ENCODE measurements at places on chromosomes 7 and 10.

GRCh38 chr10:116565534-116565933 lies 19.8 kb downstream of the PNLIP start:
- no peak for DNase-seq

GRCh38 chr7:99099499-99100077 lies 44.3 kb downstream of the SMURF1 start:
- no peak for DNase-seq

- DNase-seq: no peak
Measured at GRCh38 chr10:97259119-97259518, 33.3 kb downstream of the ARHGAP19 start.

- no peak for DNase-seq
Measured at GRCh38 chr7:108079648-108080591, 50.2 kb downstream of the LAMB4 start.

DNA sequence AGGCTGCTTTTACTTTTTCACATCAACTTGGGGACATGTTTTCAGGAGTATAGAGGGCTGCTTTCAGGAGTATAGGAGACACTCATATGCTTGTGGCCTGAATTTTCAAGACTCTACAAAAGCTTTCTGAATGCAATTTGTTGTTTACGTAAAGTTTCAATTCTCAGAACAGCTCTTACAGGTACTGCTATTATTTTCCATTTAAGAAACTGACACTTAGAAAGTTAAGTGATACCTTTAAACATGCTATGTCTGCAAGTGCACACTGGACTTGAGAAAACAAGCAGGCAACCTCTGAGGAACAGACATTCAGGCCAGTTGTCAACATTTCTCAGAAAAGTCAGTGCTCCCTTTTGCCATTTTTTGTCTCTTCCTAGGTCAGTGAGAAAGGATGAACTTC lies 70.0 kb upstream of the PHYHIPL start:
- no peak for DNase-seq

- DNase-seq: no peak
Measured at GRCh38 chr10:60916025-60916424, 28.0 kb downstream of the RHOBTB1 start.

- no peak for DNase-seq
Measured at GRCh38 chr7:81457852-81458522, 311.9 kb downstream of the HGF start.

- peak; percentile 57 for DNase-seq
Measured at GRCh38 chr10:72248468-72249151, 25.1 kb upstream of the DDIT4 start.

- no peak for DNase-seq
Measured at GRCh38 chr10:97136756-97137155, 49.0 kb downstream of the SLIT1 start.

- DNase-seq: no peak
Measured at GRCh38 chr10:49257154-49257553, 41.8 kb upstream of the C10orf71 start.

DNA sequence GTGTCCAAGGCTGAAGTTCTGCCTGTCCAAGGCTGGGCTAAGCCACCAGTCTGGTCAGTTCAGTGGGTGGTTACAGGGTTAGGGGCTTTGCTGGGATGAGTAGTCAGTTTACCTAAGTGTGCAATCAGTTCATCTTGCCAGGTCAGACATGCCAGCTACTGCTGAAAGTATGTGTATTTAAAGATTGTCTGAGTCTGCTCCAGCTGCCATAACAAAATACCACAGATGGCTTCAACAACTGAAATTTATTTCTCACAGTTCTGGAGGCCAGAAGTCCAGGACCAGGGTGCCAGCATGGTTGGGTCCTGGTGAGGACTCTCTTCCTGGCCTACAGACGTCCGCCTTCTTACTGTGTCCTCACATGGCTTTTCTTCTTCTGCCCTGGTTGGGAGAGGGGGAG lies 52.4 kb upstream of the TNS3 start:
- no peak for DNase-seq

GRCh38 chr10:77710081-77710551 lies 72.5 kb upstream of the KCNMA1 start:
- no peak for DNase-seq

DNA sequence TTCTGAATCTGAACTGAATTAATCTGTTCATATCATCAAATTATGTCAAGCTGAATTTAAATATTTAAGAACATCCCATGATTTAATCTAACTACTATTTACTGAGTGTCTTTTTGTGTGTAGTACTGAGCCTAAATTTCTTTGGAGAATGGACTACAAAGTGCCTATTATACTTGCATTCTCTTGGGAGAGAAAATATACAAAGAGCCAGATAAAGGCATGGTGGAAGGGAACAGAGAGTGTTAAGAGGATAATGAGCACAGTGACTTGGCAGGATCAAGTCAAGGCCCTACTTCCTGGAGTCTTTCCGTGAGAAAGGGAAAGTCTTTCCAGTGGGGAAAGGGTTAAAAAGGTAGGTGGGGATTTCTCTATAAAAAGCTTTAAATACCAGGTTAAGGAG lies 15.0 kb downstream of the TNKS2 start:
- no peak for DNase-seq

DNA sequence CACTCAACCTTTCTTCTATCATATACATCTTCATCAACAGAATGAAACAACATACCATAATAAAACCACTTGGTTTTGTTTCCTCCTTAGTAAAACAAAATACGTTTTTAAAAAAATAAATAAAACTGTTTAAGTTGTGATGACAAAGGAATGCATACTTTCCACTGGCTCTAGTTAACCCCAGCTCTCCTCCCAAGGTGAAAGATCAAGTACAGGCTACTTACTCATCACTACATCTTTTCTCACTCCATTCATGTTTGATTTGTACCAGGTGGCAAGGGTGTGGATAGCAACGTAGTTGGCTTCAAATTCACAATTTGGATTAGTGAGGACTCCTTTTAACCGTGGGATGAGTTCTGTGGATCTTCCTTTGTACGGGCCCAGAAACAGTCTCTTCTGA lies 14.7 kb downstream of the OGA start:
- no peak for DNase-seq

GRCh38 chr7:80722616-80723195 lies 84.3 kb downstream of the CD36 start:
- no peak for DNase-seq

DNA sequence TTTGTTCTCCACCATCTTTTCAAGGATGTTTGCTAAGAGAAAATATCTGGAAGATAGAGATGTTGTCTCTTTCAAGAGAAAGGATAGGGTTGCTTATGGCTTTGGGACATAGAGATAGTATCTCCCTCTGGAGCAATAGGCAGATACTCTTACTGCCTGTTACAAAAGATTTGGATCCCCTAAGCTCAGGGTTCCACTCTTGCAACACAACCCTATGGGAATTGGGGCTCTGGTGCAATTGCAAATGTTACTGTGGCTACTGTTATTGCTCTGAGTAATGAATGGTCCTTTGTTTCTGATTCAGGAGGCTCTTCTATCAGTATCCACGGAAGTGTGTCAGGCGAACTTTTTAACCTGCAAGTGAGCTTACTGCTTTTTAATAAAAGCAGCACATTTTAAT lies 88.8 kb downstream of the GPR85 start:
- DNase-seq: no peak

DNA sequence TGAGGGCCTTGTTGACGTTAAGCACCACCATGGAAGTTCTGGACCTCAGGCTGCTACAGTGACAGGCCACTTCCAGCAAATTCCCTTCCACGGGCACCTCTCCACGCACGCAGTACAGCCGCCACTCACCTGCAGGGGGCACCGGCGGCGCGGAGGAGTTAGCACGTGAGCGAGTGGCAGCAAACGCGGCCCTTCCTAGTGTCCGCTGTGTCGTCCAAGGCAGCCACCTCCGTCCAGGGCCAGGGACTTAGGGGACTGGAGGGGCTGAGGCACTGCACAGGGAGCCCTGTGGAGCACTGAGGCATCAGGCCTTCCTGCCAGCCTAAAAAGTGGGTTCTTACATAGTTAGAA lies 164.4 kb downstream of the SVIL start:
- DNase-seq: no peak

DNA sequence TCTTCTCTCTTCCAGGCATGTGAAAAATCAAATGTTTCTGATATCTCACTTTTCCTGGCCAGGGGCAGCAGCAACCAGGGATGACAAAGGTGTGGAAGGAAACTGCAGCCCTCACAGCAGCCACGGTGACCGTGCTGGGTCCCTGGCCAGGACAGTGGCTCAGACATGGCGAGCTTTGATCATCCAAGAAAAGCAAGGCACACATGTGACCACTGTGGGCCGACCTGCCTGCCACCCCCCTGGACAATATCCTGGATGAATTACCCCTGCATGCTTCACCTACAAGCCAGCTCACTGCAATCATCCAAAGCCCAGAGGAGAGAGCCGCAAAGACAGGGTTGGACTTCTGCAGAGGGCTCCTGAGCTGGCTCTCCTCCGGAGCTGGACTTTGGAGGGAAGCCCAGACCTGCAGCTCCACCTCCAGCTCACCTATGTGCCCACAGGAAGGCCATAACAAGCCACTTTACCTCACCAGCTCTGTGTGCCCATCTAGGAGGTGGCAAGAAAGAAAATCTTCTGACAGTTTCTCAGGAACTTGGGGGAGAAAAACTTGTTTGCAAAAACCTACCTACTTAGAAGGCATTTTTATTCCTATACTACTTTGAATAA lies 2.7 kb downstream of the CHST15 start:
- no peak for DNase-seq

GRCh38 chr7:76291351-76292212 lies 10.9 kb upstream of the HSPB1 start:
- peak; percentile 86 for DNase-seq

DNA sequence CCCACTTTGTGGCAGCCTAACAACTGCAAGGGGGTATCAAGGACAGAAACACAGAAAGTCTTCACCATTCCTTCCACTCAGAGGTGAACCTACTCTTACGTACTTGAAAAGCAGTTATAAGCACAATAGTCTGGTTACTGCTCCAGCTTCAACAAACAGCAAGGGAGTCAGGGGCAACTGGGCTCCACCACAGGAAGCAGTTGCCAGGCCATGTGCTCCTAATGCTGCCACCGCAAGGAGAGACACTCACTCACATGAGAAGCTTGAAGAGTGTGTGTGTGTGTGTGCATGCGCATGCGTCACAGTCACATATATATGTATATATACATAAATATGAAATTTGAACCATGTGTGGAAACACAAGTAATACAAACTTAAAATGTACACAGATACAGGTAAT lies 65.5 kb downstream of the GRB10 start:
- DNase-seq: no peak

GRCh38 chr7:138776166-138776833 lies 21.5 kb upstream of the TMEM213 start:
- no peak for DNase-seq

- no peak for DNase-seq
Measured at GRCh38 chr7:137306748-137307147, 36.8 kb downstream of the PTN start.

DNA sequence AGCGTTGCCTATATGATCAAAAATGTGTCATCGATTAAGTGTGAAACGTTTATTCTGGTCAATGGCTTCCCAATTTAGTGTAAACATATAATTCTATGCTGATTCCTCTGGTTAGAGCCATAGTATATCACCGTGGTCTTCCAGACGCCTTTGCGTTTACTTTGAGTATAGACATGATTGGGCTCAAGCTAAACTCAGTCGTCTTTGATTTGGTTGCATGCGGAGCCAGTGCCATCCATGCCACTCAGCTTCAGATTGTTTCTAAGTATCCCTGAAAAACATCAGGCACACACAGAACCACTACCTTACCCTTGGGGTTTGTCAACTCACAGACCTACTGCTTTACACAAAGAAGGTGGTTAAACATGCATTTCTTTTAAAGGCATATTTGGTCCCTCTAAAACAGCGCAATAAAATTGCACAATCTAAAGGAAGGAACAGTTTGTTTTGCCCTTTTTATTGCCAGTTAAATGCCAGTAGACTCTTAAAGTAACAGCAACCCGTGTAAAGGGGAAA lies 273.6 kb upstream of the KLF6 start:
- DNase-seq: no peak

DNA sequence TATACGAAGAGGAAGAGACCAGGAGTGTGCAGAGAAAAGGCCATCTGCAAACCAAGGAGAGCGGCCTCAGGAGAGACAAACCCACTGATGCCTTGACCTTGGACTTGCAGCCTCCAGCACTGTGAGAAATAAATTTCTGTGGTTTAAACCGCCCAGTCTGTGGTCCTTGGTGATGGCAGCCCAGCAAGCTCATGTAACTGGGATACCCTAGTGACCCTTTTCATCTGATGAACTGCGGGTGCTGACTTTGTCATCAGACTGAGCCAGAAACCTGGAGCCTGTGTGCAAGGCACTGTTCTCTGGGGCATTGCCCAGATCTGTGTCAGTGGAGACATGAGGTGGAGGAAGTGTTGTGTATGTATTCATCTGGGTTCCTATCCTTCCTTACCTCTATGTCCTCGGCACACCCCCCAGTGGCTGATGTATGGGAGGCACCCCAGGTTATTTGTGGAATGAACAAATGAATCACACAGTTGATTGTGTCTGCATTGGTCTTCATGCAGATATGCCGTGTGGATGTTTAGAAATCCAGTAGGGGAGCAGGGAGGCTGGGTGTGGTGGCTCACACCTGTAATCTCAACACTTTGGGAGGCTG lies 64.5 kb upstream of the BTBD16 start:
- DNase-seq: no peak

- DNase-seq: no peak
Measured at GRCh38 chr10:114550756-114551635, 107.1 kb downstream of the ABLIM1 start.

DNA sequence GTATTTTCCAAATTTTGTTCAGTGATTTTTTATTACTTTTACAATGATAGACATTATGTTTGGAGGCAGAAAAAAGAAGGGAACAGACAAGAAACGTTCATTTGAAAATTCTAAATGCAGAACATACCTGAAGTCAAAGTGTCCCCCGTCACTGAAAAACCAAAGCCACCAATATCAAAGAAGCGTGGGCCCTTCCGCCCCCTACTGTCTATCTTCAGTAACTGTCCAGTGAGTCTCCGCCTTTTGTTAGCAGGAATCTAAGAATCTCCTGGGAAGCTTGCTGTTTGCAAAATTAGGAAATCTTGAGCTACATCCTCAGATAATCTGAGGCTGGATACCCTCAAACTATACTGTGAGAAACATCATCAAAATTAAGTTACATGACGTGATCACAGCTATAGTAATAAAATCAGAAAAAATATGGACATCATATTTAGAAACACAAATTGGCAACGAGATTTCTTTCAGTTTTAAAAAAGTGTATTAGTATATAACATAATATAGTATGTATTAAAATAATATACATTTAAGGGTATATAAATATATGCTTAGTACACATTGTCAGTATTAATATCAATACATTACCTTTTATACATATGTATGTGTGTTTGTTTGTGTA lies 169.3 kb upstream of the AKR1E2 start:
- no peak for DNase-seq

DNA sequence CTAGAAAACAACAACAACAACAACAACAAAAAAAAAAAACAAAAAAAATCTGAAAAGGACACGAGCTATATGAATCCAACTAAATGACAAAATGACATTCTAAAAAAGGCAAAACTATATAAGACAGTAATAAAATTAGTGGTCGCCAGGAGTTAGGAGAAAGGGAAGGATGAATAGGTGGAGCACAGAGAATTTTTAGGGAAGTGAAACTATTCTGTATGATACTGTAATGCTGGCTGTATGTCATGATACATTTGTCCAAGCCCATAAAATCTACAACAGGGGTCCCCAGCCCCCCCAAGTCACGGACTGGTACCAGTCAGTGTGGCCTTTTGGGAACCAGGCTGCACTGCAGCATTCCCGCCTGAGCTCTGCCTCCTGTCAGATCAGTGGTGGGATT lies 2.8 kb upstream of the PUS7 start:
- DNase-seq: no peak

GRCh38 chr10:29805134-29805723 lies 170.5 kb upstream of the SVIL start:
- no peak for DNase-seq

Data from stimulated activated CD4-positive, alpha-beta T cell treated with anti-CD3 and anti-CD28 coated beads, Interleukin-4, amount 100 ng/mL, for 48 hours (primary cell).